ENCODE measurements at places on chromosomes 4 and X.
A peak's percentile ranks its signal among the peaks of the same experiment; 100 is the strongest.

- no peak for DNase-seq
Measured at GRCh38 chrX:123121241-123121640, 62.8 kb upstream of the GRIA3 start.

GRCh38 chrX:9626379-9626778, 139.3 kb downstream of the GPR143 start:
- no peak for DNase-seq

GRCh38 chrX:37875675-37876074, 28.3 kb upstream of the DYNLT3 start:
- DNase-seq: no peak

GRCh38 chrX:19557822-19558221, 42.5 kb upstream of the MAP3K15 start:
- DNase-seq: no peak

DNA sequence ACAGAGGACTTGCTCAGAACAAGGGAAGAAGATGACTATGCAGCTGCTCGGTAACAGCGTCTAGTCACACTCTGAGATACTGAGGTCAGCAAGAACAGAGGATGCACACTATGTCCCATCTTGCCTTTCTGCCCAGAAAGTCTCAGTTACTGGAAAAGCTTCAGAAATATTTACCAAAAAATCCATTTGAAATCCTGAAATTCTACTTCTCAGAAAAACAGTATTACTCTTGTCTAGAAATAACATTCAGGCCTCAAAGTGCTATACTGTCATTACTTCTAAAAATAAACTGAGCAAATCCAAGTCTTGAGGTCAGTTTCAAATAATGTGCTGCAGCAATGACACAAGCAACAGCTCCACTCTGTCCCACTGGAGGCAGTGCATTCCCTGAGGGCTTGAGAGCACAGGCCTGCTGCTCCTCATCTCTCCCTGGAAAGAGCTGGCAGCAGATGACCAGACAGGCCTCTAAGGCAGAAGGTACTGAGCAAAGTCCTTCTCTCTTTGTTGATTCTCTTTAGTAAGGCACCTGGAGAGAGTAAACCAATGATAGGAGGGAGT, 76.9 kb downstream of the CAMK2D start:
- no peak for DNase-seq

GRCh38 chr4:145041378-145041777, 56.6 kb downstream of the ANAPC10 start:
- peak; percentile 1 for DNase-seq

DNA sequence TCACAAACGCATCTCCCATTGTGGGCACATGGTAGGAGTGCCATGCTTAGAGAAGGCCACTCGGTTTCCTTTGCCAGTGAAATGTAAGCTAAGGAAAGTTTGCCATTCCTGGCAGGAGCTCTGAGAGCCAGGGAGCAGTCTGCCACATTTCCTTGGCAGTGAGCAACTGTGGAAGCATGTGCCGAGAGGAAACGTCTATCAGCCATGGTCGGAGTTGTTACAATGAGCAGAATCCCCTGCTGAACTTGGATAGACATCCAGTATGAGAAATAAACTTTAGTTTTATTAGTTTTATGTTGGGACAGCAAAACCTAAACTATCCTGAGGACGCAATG, 51.1 kb downstream of the ENOPH1 start:
- no peak for DNase-seq

GRCh38 chr4:3220476-3221183, 28.3 kb upstream of the MSANTD1 start:
- no peak for DNase-seq

DNA sequence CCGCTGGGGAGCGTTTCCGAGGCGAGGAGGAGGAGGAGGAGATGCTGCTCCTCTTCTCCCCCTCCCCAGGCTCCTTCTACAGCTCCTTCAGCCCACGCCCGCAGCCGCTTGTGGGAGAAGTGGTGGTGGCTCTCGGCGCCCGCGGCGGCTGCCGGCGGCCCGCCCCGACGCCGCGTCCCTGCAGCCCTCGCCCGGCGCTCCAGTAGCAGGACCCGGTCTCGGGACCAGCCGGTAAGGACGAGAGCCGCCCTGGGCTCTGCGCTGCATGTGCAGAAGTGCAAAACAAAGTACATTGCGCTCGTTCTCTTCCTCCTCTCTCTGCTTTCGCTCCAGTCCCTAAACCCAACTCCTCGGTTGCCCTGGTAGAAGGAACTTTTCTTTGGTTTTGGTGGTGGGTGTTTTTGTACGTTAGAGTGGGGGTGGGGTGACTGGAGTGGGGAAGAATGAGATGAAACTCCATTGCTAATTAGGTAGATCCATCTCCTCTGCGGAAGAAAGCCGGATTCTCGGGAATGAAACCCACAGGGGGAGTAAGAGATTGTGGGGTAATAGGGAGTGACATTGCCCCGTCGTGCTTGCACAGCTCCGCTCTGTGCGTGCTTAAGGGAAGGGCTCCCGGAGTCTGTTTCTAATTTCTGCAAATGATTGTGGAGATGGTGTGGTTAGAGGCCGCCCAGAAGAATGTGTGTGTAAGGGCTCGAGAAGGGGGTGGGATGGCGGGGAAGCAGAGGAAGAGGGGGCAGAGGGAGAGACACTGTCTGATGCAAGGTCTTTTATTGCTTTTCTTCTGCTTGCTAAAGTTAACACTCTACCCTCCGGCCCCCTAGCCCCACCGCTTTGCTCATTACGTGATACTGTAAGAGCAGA, 677 bp downstream of the PTPN13 start:
- DNase-seq: peak; percentile 33

DNA sequence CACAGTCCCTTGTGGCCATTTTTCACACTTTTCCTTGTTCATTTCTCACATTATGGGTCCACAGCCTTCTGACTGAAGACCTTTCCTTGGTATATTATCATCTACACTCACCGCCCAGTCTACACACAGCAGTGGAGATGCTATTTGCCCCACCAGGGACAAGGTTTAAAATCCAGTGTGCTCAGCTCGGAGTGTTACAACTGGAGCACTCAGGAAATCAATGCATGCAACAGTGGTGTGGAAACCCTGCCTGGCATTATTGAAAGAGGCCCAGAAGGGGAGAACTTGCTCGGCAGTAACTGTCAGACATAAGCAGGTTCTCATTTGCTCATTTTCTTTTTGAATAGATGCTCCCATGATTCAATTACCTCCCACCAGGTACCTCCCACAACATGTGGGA, 340.9 kb downstream of the DHRSX start:
- no peak for DNase-seq

GRCh38 chrX:66200050-66200664, 36.1 kb downstream of the HEPH start:
- DNase-seq: no peak

- no peak for DNase-seq
Measured at GRCh38 chr4:87019898-87020297, 85.1 kb downstream of the AFF1 start.

- DNase-seq: no peak
Measured at GRCh38 chr4:146061610-146062334, 113.7 kb upstream of the LSM6 start.

DNA sequence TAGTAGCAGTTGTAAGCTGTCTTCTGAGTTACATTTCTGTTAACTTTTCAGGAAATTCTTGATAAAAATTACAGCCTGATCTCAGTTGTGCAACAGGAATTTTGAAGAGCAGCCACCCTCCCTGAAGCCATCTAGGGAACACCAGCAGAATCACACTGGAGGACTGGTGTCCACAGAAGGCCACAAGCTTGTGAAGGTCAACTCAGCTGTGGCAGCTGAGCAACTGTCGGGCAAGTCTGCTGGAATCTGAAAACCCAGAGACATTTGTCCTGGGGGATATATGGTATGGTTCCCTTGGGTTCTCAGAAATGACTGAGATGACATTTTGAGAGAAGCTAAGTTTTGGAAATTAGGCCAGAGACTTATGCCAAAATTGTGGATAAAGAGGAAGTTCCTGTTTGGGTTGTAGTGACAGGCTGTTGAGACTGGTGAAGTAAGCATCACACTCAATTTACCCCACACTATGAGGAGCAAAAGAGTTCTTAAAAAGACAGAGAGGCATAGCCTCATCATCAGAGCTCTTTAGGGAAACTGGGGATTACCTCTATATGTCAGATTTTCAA, 78.1 kb upstream of the TNIP3 start:
- no peak for DNase-seq

DNA sequence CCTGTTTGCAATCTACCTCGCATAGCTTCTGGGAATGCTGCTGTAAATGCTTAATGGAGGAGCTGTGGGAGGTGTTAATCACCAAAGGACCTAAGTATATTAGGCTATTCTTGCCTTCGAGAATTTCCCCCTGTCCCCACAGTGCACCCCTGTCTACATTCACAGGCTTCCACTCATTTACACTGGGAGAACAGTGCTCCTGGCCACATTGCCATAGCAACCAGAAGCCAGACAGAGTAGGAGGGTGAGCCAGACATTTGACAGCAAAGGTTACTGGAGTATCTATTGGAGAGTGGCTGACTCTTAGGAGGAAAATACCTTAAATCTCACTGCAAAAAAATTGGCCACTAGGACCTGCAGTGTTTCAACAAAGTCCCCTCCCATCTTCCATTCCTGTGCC, 185.9 kb upstream of the PBDC1 start:
- no peak for DNase-seq

DNA sequence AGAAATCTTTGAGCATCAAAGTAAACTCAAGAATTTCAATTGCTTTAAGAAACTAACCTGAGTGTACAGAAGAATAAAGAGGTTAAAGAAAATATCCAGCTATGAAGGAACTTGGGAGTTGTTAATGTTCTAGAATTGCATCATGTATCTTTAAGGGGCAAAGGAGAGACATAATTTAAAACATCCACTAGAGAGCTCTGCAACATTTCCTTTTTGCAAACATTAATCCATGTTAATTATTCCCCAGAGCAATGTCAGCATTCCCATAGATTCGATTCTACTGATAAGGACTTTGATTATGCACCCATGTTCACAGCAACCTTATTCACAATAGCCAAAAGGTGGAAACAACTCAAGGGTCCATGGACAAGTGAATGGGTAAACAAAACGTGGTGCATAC, 80.2 kb upstream of the SORBS2 start:
- DNase-seq: no peak

DNA sequence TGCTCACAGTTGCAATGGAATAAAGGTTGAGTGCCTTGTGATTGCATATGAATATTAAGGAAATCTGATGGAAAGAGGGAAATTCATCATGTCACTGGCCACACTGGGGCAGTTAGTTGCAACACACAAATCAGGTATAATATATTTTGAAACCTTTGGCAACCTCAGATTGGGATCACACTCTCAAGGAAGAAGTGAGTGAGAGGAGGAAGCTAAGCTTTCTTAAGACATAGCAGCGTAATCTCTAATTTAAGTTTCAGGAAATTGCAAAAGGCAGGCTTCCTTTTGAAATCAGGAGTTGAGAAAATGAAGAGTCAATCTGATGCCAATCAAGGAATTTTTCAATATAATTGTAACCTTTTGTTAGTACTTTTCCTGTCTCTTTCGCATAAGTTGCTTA, 12.3 kb upstream of the CLTRN start:
- no peak for DNase-seq

DNA sequence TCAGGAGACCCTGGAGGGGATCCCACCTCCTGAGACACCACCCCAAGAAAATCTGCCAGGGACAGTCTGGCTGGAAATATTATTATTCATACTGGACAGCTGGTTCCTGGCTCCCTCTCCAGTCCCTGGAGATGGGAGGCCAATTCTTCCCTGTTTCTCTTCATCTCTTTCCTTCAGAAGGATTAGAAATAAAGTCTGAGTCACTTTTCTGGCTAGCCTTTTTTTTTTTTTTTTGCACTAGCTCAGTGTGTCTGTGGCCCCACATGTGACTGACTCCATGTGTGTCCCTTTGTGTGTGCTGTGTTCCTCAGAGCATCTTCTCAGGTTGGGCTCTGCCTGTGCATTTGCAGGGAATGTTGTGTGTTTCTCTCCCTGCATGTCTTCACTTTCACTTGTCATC, 1.8 kb upstream of the FRMPD3 start:
- DNase-seq: no peak

- no peak for DNase-seq
Measured at GRCh38 chrX:9317176-9317575, 147.7 kb upstream of the TBL1X start.

DNA sequence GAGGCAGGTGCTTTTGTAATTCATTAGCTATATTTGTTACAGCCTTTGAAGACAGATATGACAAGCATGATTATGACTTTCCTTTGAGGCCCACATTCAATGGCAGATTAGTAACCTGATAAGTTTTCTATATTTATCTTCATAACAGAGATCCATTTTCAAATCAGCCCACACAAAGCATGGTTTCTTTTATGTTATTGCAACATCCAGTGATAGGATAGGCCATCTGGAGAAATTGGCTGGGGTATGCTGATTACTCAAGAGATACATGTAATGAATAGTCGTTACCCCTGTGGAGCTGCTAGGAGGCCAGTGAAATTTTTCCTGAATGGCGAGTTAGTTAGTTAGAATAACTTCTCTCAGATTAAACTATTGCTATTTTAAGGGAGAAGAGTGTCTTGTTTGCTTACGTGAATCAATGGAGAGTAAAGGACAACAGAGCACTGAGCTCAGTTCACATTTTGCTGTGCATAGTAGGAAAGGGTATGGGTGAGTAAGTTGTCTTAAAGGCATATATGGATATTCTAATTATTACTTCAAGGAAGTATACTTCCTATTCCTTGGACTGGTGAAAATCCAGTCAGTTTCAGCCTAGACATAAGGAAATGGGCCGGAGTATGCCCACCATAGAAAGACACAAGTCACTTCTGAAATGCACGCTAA, 79.2 kb upstream of the DKK2 start:
- DNase-seq: no peak

DNA sequence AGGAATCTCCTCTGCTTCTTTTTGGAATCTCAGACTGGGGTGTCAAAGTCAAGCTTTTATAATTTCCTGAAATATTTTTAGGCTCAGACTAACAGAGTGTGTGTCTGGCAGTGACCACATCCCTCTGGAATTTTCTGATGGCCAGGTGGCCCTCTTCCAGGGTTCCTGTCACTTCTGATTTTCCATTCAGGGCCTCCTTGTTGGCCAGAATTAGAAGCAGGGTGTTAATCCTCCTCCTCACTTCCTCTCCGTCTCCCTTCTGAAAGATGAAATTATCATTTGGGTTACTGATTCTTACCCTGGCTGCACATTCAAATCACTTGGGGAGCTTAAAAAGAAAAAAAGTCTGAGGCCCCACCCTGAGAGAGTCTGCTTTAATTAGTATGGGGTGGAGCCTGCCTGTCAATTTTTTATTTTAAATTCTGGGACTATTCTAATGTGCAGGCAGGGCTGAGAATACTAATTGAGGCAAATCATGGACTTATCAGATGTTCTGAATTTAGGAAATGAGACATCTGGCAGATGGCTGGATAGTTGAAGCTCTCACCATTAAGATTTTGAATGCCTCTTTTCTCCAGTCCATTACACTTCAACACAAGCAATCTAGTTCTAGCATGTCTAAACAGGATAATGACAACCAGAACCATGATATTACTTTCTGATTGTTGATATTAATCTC, 43.2 kb downstream of the HAND2 start:
- no peak for DNase-seq

Measured in germinal center (tissue), 1 donor.